Smooth muscle cell of the pulmonary artery (primary cell): ENCODE measurements at places on chromosomes 12 and 14. TPM values are rescaled to one million over a fixed set of nuclear protein-coding genes. Genes with fewer than 3 reads are reported as not detected.

The NEDD8 gene
- 122 and 125 TPM in 2 replicates for total RNA-seq

The GPR65 gene
- 0.07 and 0.26 TPM in 2 replicates for total RNA-seq

The TPH2 gene
- not detected in 2 replicates for total RNA-seq

The TXNRD1 gene
- 671 and 1,049 TPM in 2 replicates for total RNA-seq

The ETFBKMT gene
- total RNA-seq = 2.0 and 3.3 TPM in 2 replicates

The RAP1B gene
- total RNA-seq = 168 and 263 TPM in 2 replicates
